ENCODE measurements at places on chromosomes 1 and 21.
A peak's percentile ranks its signal among the peaks of the same experiment; 100 is the strongest.

GRCh38 chr1:156266051-156266450 is 16.6 kb downstream of the SMG5 start:
- DNase-seq, result no peak

GRCh38 chr1:84089465-84089864 is 54.6 kb upstream of the PRKACB start:
- peak; percentile 30 for DNase-seq

GRCh38 chr1:192445241-192445640 is 128.4 kb downstream of the RGS21 start:
- no peak for DNase-seq

- DNase-seq, result no peak
Measured at GRCh38 chr1:22868331-22868730, 104.3 kb downstream of the LACTBL1 start.

- peak; percentile 55 for DNase-seq
Measured at GRCh38 chr21:32240851-32241687, 37.8 kb downstream of the MIS18A start.

- no peak for DNase-seq
Measured at GRCh38 chr1:26945728-26946127, 14.5 kb downstream of the KDF1 start.

DNA sequence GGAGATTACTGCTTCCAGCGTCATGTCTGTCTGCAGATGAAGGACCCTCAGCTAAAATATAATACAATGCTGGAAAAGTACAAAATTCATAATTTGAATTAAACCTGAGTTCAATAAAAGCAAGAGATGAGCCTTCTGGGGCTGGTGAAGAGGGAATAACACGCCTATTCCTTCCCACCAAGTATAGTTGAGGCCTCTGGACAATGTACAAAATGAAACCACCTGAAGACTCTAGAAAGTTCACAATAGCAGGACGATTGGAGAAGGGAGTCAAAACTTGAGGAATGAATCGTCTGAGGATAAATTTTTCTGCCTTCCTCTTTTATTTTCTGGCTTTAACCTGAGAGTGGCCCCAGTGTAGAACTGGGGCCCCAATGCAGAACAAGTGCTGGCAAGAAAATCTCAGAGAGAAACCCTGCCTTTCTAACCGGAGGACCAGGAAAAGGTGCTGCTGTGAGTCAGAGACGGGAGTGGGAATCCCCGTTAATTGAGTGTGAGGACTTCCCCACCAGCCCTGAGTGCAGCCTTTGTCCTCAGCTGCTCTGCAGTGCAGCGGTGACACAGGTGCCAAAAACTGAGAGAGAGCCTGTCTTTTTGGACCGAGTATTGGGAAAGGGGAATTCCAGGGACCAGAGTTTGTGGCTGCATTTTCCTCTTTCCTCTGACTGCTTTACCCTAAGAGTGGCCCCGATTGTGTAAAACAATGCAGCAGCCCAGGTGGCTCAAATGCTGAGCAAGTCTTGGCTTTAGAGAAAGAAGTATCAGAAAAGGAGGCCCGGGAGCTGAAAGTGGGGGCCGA is 264.9 kb downstream of the DYRK1A start:
- no peak for DNase-seq

DNA sequence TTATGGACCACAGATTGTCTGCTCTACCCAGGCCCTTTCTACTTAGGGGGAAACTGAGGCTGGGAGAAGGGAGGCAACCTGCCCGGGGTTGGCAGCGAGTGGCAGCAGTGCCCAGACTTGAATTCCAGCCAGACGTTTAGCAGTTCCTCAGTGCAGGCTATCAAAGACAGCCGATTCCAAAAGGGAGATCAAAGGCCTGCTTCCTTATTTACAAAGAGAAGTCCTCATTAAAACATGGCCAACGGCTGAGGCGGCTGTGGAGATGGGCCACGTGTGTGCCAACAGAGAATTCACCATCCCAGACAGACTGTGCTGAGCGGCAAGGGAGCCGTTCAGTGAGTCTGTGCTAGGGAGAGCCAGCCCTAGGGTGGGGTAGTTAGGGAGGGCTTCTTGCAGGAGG is 27.7 kb downstream of the C1QB start:
- no peak for DNase-seq

DNA sequence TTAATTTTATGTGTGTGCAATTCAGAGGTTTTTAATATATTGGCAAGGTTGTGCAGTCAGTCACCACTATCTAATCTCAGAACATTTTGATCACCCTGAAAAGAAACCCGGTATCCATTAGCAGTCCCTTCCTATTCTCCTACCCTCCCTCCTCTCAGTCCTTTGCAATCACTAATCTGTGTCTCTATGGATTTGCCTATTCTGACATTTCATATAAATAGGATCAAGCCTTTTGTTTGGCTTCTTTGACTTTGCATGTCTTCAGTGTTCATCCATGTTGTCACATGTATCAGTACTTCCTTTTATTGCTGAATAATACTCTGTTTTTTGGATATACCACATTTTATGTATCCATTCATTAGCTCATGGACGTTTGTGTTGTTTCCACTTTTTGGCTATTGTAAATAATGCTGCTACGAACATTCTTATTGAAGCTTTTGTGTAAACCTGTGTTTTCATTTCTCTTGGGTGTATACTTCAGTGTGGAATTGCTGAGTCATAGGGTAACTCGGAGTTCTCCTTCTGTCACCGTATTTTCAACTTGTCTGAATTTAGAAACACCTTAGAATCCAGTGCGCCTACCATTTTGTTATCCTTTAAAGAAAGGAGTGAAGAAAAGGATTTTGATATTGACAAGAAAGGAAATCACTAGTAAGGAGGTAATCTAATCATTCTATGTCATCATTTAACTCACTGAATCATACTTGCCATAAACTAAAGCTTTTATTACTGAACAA is 3.4 kb downstream of the CEP85 start:
- peak; percentile 5 for DNase-seq

GRCh38 chr21:42668298-42668992 is 15.0 kb downstream of the PDE9A start:
- DNase-seq, result no peak

- no peak for DNase-seq
Measured at GRCh38 chr1:114099268-114099667, 54.4 kb downstream of the SYT6 start.

DNA sequence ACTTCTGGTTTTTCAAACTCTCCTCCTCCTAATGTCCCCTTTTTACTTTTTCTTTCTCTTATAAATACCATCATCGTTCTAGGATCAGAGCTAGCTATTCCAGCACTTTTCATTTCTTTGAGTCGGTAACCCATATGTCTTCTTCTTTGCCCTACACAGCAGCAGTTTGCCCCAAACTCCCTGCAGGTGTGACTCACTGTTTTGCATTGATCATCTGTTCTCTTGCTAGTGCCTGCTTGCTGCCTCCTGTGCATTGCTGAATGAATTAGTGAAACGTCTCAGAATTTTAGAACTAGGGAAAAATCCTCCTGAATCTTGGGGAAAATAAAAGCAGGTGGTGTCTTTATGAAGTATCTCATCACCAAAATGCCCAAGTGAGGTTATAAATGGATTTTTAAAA is 21.7 kb downstream of the KCNK2 start:
- no peak for DNase-seq

DNA sequence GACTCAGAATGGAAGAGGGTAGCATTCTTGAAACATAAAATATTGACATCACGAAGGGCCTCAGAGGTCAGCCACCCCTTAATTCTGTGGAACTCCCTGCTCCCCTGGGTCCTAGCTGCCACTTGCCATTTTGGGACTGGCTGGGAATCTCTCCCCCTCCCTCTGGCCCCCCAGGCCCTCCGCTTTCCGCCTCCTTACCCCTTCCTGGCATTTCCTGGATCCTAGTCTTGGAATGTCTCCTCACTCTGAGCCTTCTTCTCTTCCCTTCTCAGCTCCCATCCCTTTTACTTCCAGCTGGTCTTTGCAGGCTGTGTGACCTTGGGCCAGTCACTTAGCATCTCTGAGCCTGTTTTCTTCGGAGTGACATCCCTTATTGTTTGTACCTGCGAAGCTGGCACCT is 4.5 kb downstream of the PADI1 start:
- no peak for DNase-seq

- DNase-seq, result no peak
Measured at GRCh38 chr1:1093610-1093943, 19.5 kb upstream of the RNF223 start.

GRCh38 chr1:216884614-216885229 is 161.5 kb upstream of the ESRRG start:
- DNase-seq, result no peak

- no peak for DNase-seq
Measured at GRCh38 chr1:3050603-3051002, 18.4 kb upstream of the PRDM16 start.

DNA sequence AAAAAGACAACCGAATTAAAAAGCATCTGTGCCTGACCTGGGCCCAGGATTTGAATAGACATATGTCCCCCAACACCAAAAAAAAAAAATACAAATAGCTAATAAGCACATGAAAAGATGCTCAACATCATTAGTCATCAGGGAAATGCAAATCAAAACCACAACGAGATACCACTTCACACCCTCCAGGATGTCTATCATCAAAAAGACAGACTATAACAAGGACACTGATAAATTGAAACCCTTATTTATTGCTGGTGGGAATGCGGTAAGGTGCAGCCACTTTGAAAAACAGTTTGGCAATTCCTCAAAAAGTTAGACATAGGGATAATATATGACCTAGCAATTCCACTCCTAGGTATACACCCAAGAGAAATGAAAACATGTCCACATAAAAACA is 72.3 kb upstream of the CAMK1G start:
- DNase-seq, result no peak

GRCh38 chr1:221469476-221469875 is 272.4 kb downstream of the DUSP10 start:
- no peak for DNase-seq

DNA sequence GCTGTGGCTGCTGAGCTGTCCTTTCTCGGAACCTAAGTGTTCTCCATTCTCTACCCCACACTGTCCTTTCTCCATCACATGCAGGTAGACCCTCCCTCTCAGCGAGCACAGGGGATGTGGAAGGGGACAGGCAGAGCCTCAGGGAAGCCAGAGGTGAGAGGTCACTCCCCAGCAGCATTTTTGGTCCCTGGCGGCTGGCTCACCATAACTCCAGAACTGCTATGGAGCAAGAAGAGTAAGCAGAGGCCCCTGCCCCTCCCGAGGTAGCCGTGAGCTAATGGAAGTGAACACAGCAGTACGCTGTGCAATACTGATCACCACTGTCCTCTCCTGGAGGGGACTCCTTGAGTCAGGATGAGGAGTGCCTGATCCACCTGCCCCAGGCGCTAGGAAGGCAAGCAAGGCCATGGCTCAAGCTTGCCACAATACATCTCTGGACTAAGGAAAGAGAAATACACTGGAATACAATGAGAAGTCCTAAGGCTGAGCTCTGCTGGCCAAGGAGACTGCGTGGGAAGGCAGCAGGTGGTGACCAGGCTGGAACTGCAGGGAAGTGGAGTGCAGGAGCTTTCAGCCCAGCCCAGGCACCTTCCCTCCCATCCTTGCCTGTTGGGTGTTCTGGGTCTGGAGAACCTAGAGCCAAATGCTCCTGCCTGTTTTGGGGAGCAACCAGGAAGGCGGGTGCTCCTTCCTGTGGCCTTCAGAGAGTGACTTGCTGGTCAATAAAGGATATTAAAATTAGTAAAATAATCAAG is 96.2 kb downstream of the LAMC2 start:
- DNase-seq, result no peak

- DNase-seq, result no peak
Measured at GRCh38 chr1:88746916-88747315, 62.8 kb downstream of the PKN2 start.

- DNase-seq, result peak; percentile 31
Measured at GRCh38 chr1:178768423-178768822, 43.4 kb downstream of the RALGPS2 start.

DNA sequence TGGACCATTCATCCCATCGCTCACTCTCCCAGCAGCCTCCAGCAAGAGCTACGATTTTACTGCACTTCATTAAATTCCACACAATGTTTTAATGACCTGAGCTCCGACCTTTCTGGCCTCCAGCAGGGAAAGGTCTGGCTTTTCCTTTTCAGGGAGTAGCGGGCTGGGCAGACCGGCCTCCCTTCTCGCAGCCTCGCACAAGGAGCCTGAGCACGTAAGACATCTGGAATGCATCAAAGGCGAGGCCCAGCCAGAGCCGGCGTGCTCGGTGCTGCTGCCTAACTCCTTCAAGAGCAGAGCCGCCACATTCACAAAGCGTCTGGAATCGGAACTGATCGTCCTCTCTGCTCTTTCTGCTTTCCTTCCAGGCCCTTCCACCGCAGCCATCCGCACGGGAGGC is 32.5 kb upstream of the FHAD1 start:
- peak; percentile 66 for DNase-seq

DNA sequence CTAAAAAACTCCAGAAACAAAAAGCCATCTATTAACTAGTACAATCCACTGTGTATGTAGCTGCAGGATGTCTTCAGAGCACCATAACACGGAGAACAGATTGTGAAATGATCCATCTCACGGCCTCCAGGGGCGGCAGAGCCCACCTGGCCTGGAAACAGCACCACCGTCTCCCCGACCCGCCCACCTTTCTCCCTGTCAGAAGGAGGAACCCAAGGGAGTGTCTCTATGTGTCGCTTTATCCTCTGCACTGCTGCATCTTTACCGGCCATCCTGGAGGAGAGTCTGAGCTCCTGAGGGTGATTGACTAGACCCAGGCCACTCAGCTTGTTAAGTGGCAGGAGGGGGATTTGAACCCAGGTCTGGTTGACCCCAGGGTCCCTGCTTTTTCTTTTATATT is 405.0 kb downstream of the MATN1 start:
- no peak for DNase-seq

- no peak for DNase-seq
Measured at GRCh38 chr1:227944931-227945890, 2.5 kb downstream of the WNT9A start.

DNA sequence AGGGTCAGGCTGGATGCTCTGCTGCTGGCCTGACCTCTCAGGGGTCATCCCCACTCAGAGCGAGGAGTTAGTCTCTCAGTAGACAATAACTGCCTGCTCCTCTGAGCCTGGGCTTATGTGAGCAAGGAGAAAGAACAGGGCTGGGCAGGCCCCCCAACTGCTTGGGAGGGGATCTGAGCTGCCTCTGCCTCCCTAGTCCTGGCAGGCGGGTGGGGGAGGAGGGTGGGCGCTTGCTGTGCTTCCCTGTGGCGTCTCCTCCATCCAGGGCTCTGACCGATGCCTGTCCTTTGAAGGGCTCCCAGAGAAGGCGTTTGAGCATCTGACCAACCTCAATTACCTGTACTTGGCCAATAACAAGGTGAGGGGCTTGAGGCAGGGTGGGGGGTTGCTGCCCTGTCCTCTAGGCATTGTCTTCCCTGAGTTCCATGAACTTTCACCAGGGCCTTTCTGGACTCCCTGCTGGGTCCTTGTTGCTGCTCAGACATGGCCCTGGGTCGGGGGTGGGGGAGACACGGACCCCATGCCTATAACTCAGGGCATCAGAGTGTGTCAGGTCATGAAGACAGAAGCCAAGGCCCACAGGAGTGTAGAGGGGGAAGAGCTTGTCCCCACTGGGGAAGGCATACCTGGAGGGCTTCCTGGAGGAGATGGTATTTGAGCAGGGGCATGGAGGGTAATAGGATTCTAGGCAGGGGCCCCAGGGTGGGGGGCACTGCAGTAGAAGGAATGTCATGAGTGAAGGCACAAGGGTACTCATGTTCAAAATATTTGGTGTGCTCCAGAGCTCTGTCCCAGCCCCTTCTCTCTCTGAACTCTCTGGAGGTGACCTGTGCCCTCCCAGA is 12.5 kb downstream of the PODN start:
- DNase-seq, result no peak

All from AG10803 (cell line).